ENCODE measurements at places on chromosomes 16 and 17.

GRCh38 chr17:60230358-60230757 lies 80.6 kb downstream of the CA4 start:
- DNase-seq = no peak

DNA sequence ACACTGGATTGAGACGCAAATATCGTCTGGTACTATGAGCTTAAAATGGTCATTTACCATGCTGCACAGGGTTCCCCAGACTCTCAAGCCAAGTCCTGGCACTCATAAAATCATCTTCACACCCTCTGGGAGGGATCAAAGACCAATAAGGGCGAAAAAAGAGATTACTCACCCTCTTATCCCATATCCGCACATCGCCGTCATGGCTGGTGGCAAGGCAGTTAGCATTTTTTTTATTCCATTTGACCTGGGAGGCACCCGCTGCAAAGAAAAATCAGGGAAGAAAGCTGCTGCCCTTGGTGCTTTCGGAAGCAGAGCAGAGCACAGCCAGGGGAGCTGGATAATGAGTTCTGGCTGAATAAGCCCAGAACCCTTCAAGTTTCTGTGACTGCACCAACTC lies 42.4 kb downstream of the WDR59 start:
- DNase-seq = no peak

GRCh38 chr17:49725452-49726130 lies 17.8 kb upstream of the SLC35B1 start:
- DNase-seq = no peak

- peak; percentile 64 for DNase-seq
Observed at GRCh38 chr16:49350265-49351095, 23.1 kb upstream of the C16orf78 start.

GRCh38 chr16:5905935-5906334 lies 808.3 kb upstream of the EEF2KMT start:
- no peak for DNase-seq

DNA sequence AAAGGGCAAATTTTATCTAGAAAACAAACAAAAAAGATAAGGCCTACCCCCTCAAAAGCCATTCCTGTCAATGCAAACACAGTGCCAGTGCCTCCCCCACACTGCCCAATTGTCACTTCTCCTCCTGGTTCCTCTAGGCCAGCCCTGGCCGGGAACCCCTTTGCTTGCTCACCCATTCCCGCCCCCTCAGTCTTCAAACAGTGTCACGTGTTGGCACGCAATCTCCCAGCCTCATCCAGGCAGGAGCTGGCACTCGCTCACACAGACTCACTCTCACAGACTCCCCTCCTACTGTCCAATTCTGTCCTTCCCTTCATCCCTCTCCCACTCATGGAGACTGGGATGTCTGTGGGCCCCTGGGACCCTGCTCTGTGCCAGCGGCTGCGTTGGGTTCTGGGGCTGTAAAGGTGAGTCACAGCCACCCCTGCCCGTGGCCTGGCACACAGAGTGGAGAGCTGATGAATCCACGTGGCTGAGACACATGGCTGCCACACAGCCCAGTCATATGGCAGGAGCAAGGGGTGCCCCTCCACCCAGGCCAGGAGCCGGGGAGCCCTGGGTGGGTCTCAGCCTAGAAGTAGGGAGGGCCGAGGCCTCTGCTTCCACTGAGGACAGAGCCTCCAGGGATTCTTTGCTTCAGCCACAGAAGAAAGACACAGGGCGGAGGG lies 54.8 kb downstream of the VAC14 start:
- DNase-seq = peak; percentile 63

DNA sequence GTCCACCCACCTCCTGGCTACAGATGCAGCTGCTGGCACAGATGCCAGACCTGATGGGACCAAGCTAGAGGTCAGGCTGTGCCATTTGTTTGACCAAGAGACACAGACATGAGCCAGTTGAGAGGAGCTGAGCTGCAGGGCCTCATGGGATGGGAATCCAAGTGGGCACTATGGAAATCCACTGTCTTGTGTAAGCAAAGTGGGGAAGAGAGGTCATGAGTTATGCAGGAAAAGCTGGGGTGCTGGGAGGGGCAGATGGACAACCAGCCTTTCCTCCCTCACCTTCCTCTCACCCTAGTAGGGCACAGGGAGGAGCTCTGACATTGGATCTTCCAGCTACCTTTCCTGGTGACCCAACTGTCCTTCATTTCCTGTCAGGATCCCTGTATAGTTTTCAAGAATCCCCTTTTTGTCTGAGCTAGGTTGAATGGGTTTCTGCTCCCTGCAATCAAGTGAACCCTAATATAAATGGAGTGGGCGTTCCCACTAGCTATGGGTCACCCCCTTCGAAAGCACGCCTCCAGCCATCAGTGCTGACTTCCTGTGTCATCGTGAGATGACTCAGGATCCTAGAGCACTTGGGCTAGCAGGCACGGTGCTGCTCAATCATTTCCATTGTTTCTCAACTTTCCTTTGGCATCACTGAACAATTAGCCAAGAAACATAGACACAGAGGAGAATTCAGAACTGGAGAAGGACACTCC lies 13.6 kb downstream of the ATPAF2 start:
- no peak for DNase-seq

GRCh38 chr17:36837195-36837938 lies 99.9 kb upstream of the LHX1 start:
- no peak for DNase-seq

DNA sequence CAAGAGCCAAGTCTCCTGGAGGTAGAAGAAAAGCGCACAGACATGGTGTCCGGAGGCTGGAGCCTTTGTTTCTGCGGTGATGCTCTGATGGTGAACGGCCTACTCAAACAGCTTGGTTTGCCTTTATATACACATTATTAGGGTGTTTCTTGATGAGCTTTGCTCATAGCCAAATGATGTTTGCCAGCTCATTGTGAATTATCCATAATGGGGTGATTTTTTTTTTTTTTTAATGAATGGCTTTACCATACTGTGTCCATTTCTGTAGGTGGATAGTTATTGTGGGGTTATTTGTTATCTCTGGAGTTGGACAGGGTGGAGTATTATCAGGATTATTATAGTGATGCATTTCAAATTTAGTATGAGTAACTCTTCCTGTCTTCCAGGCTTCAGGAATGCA lies at the start of gene KRT27:
Gene KRT27, minus strand, starts transcription at position 101 of the 400 bp plus-strand sequence. Its CDS starts 57 bp downstream, at position 44.
- DNase-seq = no peak

- no peak for DNase-seq
Observed at GRCh38 chr17:4436381-4436780, 2.6 kb downstream of the SPNS3 start.

GRCh38 chr17:70896843-70897242 lies 727.5 kb downstream of the KCNJ2 start:
- DNase-seq = no peak

DNA sequence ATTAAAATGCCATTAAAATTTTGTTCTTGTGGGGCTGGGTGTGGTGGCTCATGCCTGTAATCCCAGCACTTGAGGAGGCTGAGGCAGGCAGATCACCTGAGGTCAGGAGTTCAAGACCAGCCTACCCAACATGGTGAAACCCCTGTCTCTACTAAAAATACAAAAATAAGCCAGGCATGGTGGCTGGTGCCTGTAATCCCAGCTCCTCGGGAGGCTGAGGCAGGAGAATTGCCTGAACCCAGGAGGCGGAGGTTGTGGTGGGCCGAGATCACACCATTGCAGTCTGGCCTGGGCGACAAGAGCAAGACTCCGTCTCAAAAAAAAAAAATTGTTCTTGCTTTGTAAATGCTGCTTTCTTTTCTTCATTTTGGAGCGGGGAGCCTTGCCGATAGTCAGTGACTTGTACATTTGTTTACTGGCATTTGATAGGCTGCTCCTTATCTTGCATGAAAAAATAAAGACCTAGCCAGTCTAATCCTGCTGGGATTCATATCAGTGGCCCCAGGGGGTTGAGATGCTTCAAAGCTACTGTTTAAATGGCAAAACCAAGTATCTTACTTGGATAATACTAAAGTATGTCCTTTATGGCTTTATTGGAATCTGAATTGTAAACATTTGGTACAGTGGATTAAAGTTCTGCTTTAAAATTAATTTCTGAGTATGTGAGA lies 3.3 kb upstream of the CLTC start:
- DNase-seq = no peak

- DNase-seq = no peak
Observed at GRCh38 chr17:30263552-30264333, 28.0 kb downstream of the BLMH start.

DNA sequence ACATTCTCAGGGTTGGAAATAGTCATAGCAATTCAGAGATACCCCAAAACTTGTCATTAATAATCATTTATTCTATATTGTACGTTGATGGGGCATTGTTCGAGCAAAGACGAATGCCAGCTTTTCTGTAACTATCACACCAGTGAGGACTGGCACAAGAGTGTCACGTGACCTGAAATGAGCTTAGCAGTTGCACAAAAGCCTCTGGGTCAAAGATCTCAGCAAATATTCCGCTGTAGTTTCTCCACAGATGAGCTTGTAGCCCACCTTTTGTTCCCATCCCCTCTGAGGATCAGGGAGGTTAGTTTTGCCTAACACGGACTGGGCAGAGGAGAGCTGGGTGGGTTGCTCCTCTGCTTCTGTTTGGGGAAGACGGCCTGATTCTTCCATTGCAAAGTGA lies 18.2 kb downstream of the IRX3 start:
- no peak for DNase-seq
